ENCODE measurements at places on chromosomes 2 and 18.

GRCh38 chr2:216635701-216636550 lies 2.7 kb downstream of the IGFBP2 start:
- DNase-seq = peak; percentile 51

DNA sequence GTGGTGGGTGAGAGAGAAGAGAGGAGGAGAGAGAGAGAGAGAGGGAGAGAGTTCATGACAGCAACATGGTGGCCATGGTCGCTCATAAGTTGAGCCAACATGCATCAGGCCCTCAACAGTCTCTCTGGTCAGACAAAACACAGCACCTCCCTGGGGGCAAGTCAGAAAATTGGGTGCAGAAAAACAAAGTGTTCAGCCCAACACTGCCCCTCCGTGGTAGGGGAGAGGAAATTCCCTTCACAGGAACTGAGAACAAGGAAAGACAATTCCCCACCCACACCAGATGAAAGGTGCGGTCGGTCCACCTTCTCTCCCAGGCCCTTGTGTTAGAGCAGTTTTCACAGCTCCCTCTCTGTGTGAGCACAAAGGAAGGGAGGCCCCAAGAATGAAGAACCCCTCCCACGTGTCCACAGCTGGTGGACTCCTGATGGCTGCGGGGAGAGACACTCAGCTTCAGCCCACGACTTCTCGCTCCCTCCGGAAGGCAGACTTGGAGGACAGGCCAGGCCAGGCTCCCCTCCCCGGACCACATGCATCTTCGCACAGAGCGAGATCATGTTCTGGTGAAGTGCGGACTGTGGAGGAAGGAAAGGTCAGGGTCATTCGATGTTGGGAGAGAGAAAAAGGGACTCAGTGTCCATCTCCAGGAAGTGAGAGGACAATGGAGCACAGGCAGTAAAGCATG lies 181.7 kb downstream of the ANAPC1 start:
- DNase-seq = peak; percentile 68

GRCh38 chr2:128228894-128229293 lies 89.8 kb downstream of the HS6ST1 start:
- peak; percentile 45 for DNase-seq

DNA sequence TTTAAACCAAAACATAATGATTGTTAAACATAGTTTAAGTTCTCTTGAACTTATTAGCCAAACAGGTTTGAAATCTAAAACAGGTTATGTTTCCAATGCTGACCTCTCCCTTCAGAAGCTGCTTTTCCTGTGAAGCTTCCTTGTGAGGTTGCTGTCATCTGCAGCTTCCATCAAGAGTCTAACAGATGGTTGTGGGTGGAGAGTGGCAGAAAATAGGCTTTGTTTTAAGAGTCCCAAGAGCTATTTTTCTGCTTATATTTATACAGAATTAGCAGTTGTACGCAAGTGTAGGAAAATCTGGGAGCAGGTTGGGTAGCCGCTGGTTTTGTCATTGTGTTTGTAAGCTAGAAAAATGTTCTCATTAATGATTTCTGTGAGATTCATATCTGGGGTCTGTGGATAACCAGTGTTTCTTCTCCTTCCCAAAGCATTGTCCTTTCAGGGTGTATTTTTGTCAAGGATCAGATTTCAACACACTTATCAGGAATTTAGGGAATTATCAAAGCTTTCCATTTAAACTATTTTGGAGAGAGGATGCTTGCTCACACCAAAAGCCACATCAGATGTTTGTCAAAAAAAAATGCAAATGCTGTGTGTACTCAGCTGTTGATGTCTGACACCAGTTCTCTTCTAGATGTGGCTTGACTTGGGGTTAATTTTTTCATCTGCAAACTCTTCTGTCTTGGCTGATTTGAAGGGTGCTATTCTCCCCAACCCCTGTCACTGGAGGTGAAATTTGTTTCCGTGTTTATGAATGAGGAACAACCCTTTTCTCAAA lies 78.1 kb upstream of the KIF5C start:
- DNase-seq = no peak

DNA sequence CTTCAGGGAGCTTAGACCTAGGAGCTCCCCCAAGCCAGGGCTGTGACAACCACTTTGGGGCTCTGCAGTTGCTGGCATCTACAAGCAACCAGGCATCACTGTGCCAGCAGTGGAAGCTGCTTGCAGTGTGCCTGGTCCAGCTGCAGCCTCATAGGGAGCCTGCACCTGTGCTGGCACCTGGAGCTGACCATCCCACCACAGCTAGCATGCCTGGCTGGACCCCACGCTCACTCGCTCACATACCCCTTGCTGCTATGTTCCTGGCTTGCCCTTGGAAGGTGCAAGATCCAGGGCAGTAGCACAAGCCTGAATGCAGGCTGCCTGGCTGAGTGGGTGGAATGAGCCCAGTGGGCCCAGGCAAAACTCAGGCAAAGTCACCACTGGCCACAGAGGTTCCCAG lies 82.5 kb downstream of the ZNF804A start:
- no peak for DNase-seq

GRCh38 chr2:165573534-165574461 lies 104.3 kb downstream of the CSRNP3 start:
- no peak for DNase-seq

DNA sequence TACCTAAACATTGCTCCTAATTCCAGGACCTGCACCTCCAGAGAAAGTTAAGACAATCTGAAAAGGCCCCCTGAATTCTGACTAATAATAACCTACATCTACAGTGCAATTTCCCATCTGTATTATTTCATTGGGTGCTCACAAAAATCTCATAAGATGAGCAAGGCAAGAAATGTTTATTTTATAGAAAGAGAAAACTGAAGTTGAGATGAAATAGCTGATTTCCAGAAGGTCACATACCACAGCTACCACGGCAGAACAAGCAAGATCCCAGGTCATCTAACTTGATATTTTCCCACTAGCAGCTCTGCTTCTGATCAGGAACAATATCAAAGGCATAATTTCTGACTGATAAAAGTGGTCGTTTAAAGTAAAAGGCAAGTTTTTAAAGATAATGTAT lies 105.8 kb upstream of the COL5A2 start:
- peak; percentile 75 for DNase-seq

GRCh38 chr2:235411905-235412485 lies 81.8 kb upstream of the AGAP1 start:
- DNase-seq = no peak

DNA sequence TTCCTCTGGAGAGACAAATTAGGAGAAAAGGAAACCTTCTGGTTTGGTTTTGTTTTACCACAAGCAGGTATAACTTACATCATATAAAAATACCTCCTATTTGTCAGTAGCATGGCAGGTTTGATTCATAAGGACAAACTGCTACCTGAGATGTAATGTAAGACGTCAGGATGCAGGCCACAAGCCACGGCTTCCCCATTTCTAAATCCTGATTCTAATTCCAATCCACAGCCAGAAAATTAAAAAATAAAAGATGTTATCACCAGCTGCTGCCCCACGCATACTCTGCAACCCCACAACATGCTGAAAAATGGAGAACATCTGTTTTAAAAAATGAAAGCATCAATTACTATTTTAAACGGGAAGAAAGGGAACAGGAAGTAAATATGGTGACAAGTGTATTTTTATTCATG lies 197.6 kb downstream of the BCL11A start:
- DNase-seq = no peak

DNA sequence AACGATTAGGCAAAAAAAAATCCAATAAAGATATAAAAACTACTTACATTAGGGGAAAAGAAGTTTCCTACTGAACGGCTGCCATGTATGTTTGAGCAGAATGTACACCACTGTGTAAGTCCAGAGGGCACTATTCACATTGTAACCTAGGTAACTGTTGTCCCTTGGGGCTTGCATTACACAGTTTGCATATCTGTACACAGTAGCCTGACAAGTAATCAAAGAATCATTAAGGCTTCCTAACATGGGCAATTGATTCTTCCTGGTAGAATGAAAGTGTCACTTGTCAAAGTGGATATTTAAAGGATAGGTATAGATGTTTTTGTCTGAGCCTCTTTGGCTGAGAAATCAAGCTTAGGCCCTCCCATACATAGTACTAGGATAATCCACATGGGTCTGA lies 39.1 kb downstream of the PLEK start:
- no peak for DNase-seq

GRCh38 chr2:48914477-48915089 lies 159.1 kb upstream of the LHCGR start:
- DNase-seq = no peak

DNA sequence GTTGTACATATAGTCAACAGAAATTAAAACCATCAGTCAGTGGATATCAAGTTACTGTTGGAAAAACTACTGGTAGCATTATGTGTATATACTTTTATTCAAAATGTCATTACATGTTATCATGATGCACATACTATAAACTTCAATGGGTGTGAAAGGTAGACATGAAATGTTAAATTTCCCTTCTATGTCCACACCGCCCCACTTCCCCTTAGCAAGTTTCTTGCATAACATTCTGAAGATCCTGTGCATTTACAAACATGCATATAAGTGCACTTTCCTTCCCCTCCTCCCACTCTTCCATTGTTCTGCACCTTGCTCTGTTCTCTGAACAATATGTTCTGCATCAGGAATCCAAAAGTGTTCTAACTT lies 16.6 kb upstream of the HK2 start:
- DNase-seq = no peak

DNA sequence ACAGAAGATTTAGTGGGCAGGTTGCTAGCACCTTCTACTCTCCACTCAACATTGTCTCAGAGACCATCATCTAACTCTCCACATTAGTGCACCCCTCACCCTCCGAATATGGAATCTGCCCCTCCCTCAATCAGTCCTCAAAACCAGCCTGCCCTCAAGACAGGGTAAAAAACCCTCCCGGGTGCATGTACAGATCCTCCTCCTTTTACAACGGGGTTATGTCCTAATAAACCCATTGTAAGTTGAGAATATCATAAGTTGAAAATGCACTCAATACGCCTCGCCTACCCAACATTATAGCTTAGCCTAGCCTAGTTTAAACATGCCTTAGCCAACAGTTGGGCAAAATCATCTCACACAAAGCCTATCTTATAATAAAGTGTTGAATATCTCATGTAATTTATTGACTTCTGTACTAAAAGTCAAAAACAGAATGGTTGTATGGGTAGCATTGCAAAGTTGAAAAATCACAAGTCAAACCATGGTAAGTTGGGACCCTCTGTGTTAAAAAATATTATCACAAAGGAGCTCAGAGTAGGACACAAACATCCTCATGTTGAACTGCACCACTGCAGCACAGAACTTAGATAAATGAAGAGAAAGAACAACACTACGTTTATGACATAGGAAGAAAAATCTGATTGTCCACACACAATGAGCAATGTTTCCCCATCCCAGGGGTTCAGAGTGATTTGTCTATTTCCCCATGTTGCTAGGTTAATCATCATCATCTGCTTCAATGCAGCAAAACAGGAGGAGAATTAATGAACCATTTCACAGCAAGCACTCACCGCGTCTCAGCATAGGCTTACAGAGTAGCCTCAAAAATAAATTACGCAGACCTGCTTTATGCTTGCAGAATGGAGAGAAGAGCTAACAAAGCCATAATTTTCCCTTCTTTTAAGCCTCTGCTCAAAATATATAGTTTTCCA lies 184.1 kb upstream of the ARL4C start:
- no peak for DNase-seq
